ENCODE measurements at places on chromosomes 11 and 22.

DNA sequence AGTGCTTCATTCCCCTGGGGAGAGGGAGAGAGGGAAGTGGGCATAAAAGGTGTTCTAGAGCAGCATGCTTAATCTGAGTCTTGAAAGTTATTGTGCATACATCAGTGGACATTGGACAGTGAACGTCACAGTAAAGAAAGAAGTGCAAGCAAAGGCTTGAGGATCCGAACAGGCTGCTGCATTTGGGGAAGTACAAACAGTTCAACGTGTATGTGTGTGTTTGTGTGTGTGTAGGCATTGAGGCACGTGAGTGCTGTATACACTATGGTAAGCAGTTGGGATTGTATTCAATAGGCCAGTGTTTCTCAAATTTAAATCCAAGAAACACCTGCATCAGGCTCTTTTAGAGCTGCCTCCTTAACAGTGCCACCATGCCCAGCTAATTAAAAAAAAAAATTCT, 10.4 kb upstream of the EIF3M start:
- DNase-seq, result no peak

DNA sequence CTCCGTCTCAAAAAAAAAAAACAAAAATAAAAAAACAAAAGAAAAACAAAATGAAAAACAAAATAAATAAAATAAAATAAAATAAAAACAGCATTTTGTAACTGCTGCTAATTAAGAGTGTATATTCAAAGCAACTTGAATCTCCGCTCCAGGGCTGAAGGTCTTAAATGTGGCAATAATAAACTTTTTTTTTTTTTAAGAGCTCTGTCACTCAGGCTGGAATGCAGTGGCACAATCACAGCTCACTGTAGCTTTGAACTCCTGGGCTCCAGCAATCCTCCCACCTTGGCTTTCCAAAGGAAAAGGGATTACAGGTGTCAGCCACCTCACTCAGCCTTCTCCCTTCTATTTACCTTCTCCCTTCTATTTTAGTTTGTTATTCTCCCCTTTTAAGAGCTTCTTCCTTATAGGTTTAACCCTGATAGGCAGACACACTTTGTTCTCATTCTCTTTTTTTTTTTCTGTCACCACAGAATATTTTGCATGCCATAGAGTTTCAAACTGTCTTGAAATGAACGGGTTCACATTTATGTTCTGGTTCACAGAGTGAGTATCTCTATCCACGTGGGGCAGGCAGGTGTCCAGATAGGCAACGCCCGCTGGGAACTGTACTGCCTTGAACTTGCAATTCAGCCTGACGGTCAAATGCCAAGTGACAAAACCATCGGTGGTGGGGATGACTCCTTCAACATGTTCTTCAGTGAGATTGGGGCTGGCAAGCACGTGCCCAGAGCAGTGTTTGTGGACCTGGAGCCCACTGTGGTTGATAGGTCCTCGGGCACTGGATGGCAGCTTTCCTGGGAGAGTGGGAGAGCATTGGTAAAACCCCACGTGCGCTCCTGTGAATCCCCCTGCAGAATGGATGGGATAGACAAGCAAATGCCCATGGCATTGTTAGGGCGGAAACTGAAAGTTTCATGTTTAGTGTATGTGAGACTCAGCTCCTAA, 19.4 kb downstream of the LRRC74B start:
- no peak for DNase-seq

- DNase-seq, result no peak
Observed at GRCh38 chr11:62264004-62264403, 6.0 kb upstream of the SCGB2A2 start.

- no peak for DNase-seq
Observed at GRCh38 chr11:86081455-86081854, 12.6 kb upstream of the PICALM start.

DNA sequence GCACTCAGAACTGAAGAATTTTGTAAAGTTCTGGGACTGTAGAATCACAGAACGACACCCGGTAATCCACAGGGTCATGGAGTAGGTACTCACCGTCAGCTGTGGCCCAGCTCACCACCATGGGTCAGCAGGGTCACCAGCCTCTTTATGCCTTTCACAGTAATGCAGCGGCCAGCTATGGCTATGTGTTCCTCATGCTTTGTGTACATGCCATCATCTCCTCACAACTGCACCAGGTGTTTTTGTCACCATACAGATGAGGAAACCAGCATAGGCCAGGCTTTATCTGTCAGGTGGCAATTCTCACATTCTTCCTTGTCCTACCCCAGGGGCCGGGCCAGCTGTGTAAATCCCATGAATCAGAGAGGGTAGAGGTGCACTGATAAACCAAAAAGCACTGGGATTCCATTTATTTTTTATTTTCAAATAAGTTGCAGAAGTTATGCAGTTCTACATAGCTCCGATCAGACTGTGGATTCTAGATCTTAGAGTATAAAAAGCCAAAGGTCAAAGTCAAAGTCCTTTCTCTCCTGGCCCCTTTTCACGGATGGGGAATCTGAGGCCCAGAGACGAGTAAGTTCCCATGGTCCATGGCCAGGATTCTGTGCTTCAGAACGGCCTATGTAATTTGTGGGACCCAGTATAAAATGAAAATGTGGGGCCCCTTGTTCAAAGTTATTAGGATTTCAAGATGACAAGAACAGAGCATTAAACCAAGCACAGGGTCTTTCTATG, 17.5 kb downstream of the TSKU start:
- DNase-seq, result no peak

DNA sequence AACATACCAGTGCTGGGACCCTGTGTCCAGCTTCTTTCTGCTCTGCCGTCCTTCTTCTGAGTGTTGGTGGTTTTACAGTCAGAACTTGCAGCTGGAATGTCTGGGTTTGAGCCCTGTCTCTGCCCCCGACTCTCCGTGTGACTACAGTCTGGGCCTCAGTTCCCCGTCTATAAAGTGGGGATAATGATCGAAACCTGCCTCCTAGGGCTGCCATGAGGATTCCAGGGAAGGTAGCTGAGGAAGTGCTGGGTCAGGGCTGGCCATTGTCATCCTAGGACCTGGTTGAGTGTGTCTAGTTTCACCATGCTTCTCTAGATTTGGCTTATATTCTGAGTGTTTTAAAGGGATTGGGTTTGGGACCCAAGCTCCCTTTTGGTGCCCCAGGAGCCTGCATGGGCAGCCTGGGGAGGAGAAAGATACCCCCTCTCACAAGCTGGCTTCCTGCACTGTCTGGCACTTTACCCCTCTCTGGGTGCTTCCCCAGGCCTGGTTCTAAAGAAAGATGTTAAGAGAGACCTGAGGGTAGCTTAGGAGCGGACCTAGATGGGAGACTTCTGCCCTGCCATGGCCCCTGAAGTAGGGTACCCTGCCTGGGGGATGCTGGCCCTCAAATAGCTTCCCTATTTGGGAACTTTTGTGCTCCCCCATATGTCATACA, 49.9 kb downstream of the TSPAN18 start:
- no peak for DNase-seq

DNA sequence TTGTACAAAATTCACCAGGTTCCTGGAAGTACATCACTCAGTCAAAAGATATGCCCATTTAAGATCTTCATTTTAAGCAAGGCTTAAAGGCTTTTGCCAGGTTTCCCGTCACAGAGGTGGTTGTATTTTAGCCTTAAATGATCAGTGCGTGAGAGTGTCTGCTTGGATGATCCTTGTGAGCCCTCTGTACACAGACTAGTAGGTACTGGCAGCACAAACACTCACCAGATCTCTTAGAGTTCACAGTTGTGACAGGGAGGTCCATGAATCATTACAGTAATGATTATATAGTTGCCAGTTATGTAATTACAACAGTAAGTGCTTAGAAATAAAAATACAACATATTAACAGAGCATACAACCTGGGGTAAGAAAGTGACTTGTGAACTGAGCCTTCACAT, 84.2 kb upstream of the SLC25A18 start:
- DNase-seq, result no peak

- no peak for DNase-seq
Observed at GRCh38 chr11:95680169-95680929, 109.2 kb downstream of the FAM76B start.

- DNase-seq, result no peak
Observed at GRCh38 chr11:92969634-92970347, at the start of gene MTNR1B. Gene MTNR1B (plus strand): TSS chr11:92969651. CDS start chr11:92969726, 75 bp downstream.

- no peak for DNase-seq
Observed at GRCh38 chr11:113979431-113979830, 4.5 kb downstream of the HTR3A start.

Measured in stimulated activated CD8-positive, alpha-beta memory T cell treated with anti-CD3 and anti-CD28 coated beads, Interleukin-2, amount 100 ng/mL, for 1 hour (primary cell).